ENCODE measurements at places on chromosomes 4 and X.

- no peak for DNase-seq
These were observed 79.7 kb downstream of the SNCA start for GRCh38 chr4:89757154-89757719.

DNA sequence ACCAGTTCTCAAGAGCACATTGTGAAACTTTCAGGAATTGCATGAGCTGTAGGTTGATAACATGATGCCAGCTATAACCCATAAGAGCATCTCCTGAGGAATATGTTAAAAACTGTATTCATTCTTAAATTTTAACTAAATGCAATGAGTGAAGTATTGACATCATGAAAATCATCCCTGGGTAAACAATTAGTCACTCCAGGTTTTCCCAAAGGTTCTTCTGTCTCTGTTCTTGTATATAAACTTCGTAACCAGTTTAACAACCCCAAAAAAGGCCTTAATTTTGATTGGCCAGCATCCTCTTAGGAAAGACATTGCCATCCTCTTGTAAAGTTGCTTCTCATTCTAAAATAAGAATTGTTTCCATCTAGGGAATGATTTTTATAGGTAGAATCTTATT, 80.4 kb downstream of the TET2 start:
- DNase-seq: no peak

- peak; percentile 52 for DNase-seq
These were observed 22.7 kb upstream of the MSN start for GRCh38 chrX:65644621-65645289.

GRCh38 chr4:56757821-56758411, 63.6 kb downstream of the SPINK2 start:
- peak; percentile 86 for DNase-seq

GRCh38 chr4:146122398-146122797, 53.1 kb upstream of the LSM6 start:
- no peak for DNase-seq

GRCh38 chr4:62275470-62275869, 1075.3 kb downstream of the ADGRL3 start:
- DNase-seq: no peak

GRCh38 chrX:1212532-1212931, at the start of gene CRLF2:
Gene CRLF2, minus strand, starts transcription at chrX:1212649. Its CDS starts 15 bp downstream, at chrX:1212634.
- DNase-seq: peak; percentile 68

GRCh38 chr4:94925764-94926347, 168.1 kb downstream of the BMPR1B start:
- no peak for DNase-seq

DNA sequence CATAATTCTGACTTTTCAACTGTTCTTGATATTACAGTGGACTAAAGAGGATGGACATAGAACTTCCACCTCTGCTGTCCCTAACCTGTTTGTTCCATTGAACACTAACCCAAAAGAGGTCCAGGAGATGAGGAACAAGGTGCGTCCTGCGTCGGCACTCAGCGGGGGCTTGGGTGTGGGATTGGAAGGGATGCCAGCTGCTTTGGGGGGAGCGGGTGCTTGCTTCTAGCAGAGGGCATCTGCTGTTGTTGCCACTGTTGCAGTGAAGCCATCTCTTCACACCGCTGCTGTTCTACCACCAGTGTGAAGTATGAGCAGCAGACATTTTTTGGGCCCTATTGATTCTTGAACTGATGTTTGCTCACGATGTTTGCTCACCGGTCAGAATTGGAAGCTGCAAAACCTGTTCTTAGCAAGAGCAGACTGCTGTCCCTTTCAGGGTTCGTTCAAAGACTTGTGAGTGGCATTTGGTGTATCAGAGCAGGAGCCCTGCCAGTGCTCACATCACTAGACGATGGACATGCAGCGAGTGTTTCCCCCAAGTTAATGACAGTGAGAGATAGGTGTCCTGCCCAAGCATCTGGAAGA, 55.4 kb downstream of the NOP14 start:
- no peak for DNase-seq

- DNase-seq: no peak
These were observed 69.0 kb downstream of the STAG2 start for GRCh38 chrX:124030520-124030919.

GRCh38 chrX:105191878-105192277, 28.6 kb downstream of the TEX13A start:
- no peak for DNase-seq

GRCh38 chr4:103067841-103068547, 8.6 kb downstream of the SLC9B2 start:
- no peak for DNase-seq

- no peak for DNase-seq
These were observed 361.3 kb downstream of the OPHN1 start for GRCh38 chrX:68072041-68072440.
